ENCODE measurements at places on chromosomes 2 and 18.

DNA sequence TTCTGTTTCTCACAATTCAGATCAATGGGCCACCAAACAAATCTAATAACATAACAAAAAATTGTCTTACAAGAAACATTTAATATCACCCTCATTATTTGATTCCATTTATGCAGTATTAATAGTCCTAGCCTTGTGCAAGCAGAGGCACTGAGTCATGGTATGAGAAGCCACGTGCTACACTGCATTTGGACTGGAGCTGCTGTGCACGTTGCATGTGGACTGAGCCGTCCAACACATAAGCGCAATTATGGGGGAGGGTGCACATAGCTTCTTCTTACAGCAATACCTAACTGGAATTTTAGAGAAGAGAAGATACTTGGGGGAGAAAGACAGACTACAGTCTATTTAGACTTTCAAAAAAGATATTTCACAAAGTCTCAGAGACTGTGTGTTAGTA, 329.6 kb upstream of the ID2 start:
- no peak for DNase-seq

DNA sequence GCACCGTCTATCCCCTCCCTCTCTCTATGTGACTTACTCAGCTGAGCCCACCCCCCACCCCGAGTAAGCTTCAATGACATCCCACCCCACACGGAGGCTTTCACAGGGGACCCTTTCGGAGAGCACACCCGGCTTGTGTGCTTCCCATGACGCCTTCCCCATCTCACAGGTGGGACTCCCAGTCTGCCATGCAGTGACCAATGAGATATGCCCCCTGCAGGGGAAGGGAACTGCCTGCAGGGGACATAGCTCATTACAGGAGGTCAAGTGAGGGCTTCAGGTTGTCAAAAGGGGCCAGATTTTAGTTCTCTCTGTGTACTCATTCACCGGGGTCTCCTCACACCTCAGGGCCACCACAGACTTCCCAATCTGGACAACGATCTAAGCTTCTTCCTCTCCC, 112.6 kb downstream of the GAREM1 start:
- DNase-seq: no peak

- no peak for DNase-seq
These were observed 51.8 kb downstream of the PSD4 start for GRCh38 chr2:113225263-113226259.

DNA sequence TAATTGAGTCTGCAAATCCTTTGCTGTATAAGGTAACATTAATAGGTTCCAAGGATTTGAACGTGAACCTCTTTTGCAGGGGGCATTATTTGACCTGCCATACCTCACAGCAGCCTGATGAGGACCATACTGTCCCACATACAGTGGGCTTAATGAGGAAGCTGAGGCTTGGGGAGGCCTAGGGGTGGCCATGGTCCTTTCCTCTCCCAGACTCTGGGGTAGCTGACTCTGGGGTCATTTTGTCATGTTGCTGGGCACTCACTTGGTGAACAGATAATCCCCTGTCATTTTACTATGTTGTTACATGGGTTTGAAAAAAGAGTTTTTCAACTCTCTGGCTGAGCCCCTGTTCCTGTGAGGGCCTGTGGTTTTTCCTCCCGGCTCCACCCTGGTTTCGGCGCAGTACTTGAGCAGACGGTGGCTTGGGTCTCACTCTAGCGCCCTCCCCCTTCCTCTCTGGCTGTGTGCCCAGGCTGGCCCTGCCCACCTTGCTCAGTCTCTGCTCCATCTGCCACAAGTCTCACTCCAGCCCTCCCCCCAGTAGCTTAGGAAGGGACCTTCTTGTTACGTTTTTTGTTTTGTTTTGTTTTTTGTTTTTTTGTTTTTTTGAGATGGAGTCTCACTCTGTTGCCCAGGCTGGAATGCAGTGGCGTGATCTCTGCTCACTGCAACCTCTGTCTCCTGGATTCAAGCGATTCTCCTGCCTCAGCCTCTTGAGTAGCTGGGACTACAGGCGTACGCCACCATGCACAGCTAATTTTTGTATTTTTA, 21.0 kb downstream of the INPP4A start:
- no peak for DNase-seq

Data from NCI-H1930 (cell line).